Stimulated activated CD4-positive, alpha-beta T cell treated with anti-CD3 and anti-CD28 coated beads, Interleukin-15, amount 100 ng/mL, for 48 hours (primary cell): ENCODE measurements at places on chromosomes 7 and 10.
A peak's percentile ranks its signal among the peaks of the same experiment; 100 is the strongest.

- no peak for DNase-seq
Measured at GRCh38 chr10:53748319-53748718, 975.7 kb upstream of the MBL2 start.

GRCh38 chr10:68992636-68993440, 4.2 kb downstream of the KIFBP start:
- DNase-seq: no peak

GRCh38 chr7:96414931-96415292, 93.0 kb upstream of the SLC25A13 start:
- peak; percentile 22 for DNase-seq

DNA sequence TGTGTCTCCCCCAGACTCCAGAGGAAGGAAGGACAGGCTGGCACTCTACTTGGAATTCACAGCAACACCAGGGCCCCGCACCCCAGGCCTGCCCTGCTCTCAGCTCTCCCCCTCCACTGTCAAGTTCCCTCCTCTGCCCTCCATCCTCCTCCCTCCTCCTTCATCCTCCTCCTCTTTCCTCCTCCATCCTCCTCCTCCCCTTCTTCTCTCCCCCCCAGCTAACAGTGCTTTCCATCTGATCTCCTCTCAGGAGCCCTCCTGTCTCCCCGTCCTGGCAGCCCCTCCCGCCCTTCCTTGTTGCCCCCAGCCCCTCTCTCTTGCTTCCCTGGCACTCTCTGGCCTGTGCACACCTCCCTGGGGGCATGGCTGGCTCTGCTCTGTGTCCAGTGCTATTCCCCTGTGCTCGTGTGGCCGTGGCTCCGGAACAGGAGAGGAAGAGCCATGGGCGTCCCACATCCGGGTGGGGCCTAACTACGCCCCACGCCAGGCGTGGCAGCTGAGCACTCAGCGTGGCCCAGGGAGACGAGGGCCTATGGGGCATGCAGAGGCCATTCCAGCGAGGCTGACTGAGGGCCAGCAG, 64.2 kb downstream of the PWWP2B start:
- DNase-seq: no peak

- DNase-seq: no peak
Measured at GRCh38 chr7:88835147-88835728, 39.7 kb upstream of the TEX47 start.

DNA sequence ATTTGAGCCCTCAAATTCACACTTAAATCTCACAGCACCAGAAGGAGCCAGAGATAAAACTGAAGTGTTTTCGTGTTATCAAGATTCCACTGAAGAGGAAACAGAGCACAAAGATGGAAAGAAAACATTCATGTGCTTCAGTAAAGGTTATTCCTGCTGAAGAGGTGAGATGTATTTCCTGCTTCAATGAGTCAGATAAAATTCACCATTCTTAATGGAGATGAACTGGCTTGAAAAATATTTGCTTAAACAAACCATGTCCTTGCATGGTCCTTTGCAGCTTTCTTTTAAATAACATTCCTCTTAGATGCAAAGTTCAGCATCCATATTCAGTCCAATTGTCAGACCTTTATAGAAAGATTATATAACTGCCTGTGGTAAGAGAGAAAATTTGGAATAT, 294.2 kb downstream of the IPMK start:
- DNase-seq: no peak

DNA sequence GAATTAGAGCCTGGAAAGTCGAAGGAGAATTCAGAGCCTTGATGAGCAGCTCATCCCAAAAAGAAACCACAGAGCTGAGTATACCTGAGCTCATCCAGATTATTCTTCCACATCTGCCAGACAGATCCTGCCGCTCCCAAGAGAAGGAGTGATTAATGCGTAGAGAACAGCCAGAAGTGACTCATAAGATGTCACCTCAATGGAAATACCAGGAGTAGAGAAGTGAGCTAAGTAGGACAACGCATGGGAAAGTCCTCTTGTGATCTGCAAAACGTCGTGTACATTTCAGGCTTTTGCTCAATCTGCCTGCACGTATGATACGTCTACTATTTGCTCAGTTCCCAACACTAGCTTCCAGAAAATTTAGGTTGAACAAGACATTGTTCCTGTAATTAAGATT, 230.5 kb upstream of the AUTS2 start:
- no peak for DNase-seq

GRCh38 chr7:66669088-66669487, 40.4 kb downstream of the KCTD7 start:
- no peak for DNase-seq

DNA sequence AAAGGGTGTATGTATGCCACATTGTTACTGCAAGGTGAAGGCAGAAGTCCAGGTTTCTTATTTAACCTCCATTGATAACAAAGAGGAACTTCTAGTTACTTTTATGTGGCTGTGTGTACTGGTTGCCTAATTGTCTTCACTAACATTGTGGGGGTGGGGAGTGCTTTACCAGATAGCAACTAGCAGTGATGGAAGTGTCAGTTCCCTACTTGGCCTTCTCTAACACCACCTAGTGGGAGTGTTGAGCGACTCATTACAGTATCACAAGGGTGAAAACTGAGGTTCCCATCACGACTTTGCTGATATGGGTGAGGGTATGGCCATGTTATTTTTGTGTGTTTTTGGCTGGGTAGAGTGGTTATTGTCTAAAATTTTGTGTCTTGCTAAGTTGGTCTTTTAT, 274.4 kb downstream of the THSD7A start:
- DNase-seq: no peak

DNA sequence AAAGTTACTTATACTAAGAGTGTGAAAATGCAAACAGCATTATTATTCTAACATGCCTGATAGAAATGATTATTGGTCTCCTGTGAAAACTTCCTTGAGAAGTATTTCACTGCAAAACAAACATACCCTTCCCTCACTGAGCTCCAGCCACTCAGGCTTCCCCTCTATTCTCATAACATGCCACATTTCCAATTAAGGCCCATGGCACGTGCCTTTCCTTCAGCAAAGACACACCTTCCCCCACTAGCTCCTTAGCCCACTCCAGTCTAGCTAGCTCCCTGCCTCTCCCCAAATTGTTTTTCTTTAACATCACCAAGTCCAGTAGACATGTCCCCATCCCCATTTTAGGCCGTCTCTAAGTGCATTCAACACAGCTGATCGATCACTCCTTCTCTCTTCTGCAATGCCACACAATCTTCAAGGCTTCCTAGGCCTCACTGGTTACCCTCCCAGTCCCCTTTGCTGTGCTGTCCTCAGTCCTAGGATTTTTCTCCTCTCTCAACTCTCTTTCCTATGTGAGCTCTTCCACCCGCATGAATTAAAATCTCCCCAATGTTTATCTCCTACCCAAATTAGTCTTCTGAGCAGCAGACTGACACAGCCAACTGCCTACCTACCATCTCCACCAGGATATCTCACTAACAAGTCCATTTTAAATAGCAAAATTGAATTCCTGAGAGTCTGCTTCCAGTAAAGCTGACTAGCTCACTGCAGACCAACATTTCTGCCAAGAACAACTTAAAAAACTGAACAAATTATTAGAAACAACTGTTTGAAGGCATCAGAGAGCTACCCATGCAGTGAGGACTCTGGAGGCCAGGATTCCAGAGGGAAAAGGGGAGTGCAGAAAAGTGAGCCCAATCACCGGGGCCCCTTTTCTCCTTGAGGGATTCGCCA, 11.9 kb downstream of the CYTH3 start:
- no peak for DNase-seq

- DNase-seq: no peak
Measured at GRCh38 chr7:74002474-74003017, 25.4 kb upstream of the ELN start.

DNA sequence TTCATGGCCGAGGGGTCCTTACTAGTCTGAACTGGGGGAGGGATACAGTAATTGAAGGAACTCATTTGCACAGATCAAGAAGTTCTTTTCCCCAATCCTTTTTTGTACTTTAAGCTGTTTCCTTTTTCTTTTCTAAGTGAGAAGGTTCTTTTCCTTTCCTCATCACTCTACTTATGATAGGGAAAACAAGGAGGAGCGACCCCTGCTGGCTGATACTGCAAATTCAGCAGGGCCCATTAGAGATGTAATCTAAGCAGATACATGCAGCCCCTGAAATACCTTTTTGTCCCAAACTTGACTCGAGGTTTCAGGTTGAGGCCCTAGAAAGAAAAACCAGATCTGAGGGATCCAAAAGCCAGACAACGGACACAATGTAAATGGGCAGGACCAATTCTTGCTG, 305.5 kb downstream of the DNAJB9 start:
- DNase-seq: no peak

- no peak for DNase-seq
Measured at GRCh38 chr7:35753761-35754603, 46.9 kb upstream of the SEPTIN7 start.

DNA sequence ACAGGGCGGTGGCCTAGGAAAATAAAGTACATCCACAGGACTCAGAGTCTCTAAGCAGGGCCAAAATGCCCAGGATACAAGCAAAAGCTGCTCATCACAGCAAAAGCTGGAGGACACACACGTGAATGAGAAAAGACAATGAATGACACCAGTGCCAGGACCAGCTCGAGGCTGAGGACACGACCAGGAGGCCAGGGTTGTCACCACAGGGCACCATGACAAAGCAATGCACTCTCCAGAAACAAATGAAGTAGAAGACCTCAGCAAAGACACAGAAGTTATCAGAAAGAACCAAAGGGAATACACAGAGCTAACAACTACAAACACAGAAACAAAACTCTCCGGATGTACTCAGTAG, 92.1 kb downstream of the FOXL3 start:
- DNase-seq: no peak

DNA sequence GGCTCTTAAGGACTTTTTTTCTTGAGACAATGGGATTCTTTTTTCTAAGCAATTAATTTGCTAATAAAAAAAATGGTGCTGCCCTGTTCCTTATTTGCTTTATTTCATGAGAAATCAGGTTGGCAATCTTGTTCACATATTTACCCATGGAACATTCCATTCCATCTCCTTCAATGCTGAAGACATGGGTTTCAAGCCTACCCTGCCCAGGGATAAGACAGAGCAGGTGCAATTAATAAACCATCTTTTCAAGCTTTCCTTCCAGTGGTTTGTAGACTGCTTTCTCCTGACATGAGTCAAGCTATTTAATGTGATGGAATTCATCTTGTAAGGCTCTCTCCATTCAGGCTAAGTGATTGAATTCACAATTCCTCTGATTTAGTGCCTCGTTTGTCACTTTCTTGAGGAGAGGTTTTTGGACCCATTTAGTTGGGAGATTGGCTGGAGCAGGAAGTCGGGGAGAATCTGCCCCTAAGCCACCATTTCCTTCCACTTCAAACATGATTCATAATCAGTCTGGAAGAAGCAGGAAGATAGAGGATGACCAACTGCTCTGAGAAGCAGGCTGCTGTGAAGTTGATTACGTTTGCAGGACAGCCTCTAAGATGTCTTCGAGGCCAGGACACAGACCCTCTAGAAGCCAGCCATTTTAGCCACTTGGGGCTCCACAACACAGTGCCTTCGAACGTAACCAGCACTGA, 552.4 kb upstream of the GALNT17 start:
- DNase-seq: no peak

- DNase-seq: no peak
Measured at GRCh38 chr10:11175823-11176243, 158.2 kb downstream of the CELF2 start.

DNA sequence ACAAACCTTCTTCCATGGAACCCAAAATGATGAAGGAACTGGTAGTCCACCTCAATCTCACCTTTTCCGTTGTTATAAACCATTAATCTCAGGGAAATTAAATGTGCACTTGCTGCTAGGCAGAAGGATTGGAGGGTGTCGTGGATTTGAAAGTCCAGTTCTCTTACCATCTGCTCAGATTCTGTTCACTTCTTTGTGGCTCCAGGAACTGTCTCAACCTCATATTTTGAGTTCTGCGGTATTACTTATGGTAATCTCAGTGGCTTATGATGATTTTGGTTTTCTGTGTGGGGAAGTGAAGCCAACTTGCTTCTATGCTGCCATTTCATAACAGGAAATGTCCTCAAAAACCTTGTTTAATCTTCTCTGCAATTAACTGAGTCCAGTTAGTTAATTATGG, 136.4 kb downstream of the CDC14C start:
- no peak for DNase-seq

DNA sequence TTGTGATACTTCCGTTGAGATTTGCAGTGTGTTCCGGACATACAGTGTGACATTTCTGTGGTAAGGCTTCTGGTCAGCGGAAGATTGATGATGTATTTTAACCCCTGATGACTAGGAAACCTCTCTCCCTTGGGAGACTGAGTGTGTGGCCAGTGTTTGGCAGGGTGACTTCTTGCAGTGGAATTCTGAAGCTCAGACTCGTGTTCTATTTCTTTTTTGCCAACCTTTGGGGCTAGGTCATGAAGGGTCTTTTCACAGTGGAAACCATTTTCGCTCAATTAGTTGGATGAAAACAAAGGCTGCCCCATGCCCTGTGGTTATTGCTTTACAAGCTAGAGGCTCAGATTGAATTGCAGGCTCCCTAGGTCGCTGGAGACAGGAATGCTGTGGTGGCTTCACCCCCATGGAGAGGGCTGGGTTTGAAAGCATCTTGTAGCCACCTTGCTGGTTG, 288.9 kb downstream of the BBS9 start:
- DNase-seq: no peak
